ENCODE measurements at places on chromosomes 13 and 19.

- no peak for DNase-seq
Observed at GRCh38 chr13:36328821-36329220, 17.4 kb downstream of the SPART start.

DNA sequence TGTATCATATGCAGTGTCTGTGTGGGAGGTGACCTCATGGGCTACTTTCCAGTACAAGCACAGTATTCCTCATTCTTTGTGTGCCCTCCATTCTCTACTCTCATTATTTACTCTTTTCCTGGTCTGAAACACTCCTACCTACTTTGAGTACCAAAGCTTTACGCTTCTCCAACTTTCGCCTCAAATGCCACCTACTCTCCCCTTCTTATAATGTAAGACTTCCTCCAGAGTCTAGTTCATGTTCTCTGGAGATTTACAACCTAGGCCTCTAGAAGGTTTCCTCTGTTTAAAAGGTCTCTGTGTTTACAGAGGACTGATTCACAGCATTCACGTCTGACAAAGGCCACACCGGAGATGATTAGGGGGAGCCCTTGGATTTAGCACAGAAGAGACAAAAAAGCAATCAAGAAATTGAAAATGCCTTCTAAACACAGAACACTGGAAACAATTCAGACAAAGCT, 302.0 kb downstream of the KLF12 start:
- no peak for DNase-seq

DNA sequence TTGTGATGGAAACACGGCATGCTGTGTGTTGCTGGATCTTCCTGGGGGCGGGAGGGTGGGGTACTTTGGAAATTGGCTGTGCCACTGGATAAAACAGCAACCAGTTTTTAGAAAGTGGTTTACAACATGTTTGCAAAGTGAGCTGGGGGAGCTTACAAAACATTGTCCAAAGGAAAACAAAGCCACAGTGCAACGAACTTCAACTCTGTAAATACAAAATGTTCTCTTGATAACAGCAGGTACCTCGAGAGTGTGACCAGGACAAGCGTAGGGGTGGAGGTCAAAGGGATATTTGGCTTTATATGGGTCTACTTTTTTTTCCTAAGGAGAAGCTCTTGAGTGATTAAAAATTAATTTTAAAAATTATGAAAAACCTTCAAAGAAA, 2.5 kb downstream of the IGSF23 start:
- DNase-seq = no peak

DNA sequence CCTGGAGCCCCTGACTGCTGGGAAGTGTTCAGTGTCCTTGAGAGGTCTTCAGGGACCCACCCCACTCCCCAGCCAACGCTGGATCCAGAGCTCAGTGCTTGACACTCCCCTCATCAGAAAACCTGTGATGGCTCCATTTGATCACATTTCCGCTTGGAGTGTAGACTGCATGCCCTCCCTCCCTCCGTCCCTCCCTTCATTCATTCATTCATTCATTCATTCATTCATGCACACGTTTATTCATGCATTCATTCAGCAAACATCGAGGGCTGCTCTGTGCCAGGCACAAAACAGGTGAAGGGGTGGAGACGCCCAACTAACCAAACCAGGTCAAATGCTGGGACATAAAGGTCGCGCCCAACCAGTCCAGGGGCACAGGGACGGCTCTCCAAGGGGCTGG, 13.7 kb downstream of the PGLS start:
- DNase-seq = no peak

GRCh38 chr13:66323745-66324347, 906.3 kb downstream of the PCDH9 start:
- DNase-seq = no peak

GRCh38 chr19:918481-919198, 1.5 kb downstream of the KISS1R start:
- no peak for DNase-seq

DNA sequence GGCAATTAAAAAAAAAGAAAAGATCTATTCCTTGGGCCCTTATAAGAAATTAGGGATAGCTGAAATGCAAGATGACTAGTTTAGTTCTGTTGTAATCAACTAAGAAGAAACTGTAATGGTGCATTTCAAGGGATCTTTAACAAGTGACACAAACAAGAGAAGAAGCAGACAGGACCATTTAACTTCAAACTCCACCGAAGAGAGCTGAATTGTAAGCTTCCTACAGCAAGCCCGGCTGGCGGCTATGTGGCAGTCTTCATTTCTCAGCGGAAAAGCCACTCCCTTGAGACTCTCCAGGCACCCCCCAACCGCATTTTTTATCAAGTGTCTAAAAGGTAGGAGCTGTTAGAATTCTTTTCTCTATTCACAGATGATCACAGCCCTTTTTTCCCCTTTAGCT, 305.2 kb upstream of the ZNF507 start:
- no peak for DNase-seq

DNA sequence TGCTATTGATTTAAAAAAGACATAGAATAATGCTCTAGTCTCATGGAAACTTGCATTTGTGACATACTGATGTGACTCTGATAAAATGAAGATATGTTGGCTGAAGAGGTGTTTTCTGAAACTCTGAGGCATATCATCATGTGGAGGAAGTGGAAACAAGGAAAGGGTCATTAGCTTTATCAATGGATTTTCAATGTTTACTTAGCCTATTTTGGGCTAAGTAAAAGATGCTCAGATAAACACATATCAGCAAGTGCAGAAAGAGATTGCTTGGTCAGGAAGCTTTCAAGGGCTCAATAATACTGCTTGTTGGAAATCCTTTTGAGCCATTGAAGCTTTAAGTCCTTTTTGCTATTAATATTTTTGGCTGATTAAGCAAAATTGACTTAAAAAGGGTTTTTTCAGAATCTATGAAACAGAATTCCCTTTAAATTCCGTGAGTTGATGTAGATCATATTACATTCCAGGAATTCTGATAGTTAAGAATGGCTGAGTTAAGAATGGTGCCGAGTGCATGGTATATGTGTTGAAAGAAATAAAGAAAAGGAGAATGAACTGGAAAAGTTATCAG, 952.8 kb upstream of the SPRY2 start:
- DNase-seq = no peak

GRCh38 chr13:113073942-113074341, 31.6 kb upstream of the F7 start:
- no peak for DNase-seq

GRCh38 chr13:77732287-77732686, 34.8 kb downstream of the SLAIN1 start:
- no peak for DNase-seq

GRCh38 chr19:32977280-32977679, 5.2 kb downstream of the FAAP24 start:
- DNase-seq = no peak

GRCh38 chr19:27891411-27891810, 1321.5 kb downstream of the UQCRFS1 start:
- no peak for DNase-seq

DNA sequence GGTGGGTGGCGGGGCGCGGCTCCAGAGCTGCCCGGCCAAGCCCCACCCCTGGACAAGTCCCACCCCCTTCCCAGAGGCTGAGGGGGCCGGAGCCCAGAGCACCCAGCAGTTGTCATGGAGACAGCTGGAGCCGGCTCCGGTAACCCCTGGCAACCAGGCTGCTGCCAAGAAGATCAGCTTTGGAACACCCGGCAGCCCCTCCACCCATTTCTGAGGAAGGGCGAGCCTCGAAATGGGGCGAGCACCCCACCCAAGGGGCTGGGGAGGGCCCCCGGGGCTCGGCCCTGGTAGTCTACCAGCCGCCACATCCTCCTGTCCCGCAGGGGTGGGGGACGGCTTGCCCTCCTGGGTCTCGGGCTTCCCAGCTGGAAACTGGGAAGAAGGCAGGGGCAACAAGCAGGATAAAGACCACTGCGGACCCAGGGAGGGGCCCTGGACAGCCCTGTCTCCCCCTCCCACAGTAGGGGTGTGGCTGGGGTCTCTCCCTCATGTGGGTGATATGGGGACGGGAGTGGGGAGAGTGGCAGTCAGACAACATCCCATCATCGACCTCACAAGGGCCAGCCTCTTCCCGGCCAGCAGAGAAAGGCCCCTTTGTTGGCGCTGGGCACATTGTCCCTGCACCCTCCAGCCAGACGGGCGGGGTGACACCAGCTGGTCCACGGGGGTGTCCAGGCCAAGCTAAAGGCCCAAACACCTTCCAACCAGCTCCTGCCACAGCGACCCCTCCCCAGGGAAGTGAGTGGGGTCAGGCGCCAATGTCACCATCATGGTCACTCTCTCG, 1.5 kb downstream of the CERS1 start:
- DNase-seq = no peak

GRCh38 chr13:49681842-49682435, 9.3 kb downstream of the EBPL start:
- DNase-seq = no peak

DNA sequence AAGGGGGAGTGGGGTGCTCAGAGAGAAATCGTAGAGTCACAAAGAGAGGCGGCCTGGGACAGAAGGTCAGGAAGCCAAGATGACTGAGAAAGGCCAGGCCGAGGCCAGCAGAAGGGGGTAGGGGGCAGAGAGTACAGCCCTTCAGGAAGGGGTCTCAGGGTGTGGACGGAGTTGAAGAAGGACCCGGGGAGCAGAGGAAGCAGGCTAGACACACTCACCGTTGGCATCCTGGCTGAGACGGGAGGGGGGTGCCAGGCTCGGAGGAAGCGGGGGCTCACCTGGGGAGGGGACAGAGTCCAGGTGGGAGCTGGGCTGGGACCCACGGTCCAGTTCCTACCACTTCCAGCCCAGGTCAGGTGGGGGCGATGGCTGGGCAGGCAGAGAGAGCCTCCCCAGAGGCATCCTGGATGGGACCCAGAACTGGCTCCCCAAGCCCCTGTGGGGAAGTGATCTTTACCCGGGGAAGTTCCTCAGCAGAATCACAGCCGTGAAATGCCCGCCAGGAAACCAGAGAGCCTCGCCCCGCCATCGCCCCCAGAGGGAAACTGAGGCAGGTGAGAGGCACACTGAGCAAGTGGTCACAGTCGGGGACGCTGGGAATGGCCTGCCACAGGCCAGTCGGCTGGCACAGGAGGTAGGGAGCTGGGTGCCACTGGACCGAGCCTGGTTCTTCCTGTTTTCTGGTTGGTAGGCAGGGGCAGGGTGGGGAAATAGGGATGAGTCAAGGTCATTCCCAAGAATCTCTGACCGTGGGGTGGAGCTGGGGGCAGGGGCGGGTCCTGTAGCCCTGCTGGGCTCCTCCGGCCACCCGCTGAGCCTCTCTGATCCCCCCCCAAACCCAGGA, 1.4 kb downstream of the MATK start:
- DNase-seq = no peak

Measured in glomerular endothelial cell (primary cell).